ENCODE measurements at places on chromosomes 2 and 18.

DNA sequence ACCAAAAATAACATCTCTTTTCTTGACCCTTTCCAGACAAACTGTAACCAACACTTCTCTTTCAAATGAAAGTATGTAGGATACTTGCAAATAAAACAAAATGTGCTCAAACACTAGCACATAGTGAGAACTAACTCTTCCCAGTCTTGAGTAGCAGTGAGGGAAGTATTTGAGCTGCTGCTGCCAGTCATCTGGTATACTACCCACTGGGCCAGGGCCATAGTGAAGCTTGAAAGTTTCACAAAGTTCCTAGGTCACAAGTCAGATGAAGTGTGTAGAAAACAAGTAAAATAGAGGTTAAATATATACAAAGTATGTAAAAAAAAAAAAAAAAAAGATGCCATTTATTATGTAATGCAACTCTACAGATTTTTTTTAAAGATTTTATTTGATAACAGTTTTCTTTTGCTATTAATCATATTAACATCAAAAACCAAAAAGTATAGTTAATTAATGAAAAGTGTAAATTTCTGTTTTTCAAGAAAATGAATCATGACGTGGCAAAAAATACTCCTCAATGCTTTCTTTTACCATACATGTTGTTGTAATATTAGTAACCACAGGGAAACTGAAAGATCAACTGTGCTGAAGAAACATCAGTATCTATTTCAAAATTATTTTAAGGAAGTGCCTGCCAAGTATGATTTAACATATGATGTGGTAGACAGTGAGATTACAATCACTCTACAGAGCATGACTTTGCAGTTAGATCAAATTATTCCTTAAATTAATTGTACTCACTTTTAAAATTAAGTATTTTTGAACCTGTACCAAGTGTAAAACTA is 21.6 kb upstream of the TRIB2 start:
- DNase-seq: no peak

- no peak for DNase-seq
Observed at GRCh38 chr2:85033388-85033787, 62.4 kb downstream of the KCMF1 start.

- no peak for DNase-seq
Observed at GRCh38 chr2:231932985-231933915, 7.1 kb upstream of the NPPC start.

GRCh38 chr2:107730898-107731297 is 95.8 kb upstream of the RGPD4 start:
- no peak for DNase-seq

- no peak for DNase-seq
Observed at GRCh38 chr2:174328114-174328960, 6.4 kb upstream of the SP9 start.

DNA sequence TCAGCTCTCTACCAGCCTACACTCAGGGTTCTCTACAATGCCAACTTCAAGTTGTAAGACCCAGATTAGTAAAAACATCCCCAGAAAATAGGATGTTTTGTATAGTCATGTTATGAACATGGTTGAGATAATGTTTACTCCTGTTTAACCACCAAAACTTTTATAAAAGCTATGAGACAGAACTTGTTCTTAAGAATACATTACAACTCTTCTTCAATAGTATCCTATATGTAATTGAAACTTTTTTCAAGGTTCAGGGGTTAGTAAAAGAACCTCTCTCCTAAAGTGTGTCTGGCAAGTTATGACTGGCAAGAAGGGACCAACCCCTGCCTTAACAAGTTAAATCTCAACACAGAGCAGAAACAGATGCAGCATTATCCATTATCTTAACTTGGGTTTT is 118.8 kb upstream of the STK17B start:
- no peak for DNase-seq

DNA sequence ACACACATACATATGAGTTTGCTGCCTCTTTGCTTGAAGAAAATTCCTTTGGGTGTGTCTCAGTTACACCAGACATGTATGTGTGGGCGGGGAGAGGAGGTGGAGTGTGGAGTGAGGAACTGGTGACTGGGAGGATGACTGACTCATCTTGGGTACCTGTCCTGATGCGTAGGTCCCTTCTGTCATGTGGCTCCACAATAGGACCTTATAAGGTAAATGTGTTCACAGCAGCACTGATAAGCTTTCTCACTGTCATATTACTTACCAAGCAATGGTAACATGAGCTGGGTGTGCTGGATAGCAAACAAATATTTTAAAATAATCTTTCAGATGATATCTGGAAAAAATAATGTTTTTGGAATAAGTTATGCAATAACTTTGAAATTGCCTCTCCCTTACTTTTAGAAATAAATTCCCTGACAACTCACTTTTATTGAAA is 45.1 kb downstream of the SLC9A2 start:
- DNase-seq: no peak
